ENCODE measurements at places on chromosomes 7 and 10.

DNA sequence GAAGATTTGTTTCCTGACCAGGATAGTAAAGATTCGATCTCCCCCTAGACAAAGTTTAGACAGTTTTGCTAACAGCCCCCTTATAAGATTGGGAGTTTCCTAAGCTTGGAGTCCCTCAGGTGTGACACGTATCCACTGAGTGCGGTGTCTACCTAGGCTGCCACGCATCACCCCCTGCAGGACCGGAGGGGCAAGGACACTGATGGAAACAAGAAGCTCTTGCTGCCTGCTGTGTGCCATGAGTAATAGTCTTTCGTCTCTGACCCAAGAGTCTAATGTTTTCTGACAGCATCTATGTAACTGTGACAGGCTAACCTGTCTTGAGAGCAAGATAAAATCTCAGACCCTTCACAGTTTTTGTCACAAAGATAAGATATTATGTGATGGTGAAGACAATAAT lies 173.5 kb downstream of the SEMA3E start:
- DNase-seq = no peak

- no peak for DNase-seq
Observed at GRCh38 chr7:23335136-23335535, 36.0 kb downstream of the MALSU1 start.

DNA sequence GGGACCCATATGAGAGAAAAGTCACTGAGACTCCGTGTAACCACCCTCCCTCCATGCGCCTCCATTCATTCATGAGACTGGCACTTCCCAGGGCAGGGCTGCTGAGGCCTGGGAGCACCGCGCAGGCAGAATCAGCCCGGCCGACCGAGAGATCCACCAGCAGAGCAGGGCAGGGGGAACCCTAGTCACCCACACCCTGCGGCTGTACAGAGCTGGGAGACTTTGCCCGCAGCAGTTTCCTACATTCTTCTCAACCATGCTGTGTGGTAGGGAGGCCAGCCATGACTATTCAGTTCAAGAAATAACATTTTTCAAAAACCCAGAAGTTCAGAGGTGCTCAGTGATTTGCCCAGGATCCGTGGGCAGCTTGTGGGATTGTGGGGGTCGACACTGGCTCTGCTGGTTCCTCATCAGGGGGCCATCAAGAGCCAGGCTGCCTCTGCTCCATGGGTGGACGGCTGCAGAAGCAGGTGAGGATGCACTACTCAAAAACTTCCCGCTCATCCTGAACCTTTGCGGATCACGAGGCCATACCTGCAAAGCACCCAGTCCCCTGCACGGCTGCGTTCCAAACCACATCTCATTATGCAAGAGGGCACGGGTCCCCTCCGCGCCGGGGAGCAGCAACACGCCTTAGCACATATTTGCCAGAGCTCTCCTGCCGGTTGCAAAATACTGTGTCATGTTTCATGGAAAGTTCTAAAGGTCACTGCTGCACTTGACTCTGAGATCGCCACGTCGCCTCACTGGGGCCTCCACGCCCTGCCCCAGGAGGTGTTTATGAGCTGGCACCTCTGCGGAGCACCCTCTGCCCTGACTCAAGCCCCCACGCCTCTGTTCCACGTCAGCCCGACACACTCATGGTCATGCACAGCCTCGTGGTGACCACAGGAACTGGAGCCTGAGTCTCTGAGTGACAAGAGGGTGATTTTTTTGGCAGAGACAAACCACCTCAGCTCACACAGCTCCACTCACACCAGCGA lies 132.0 kb downstream of the PRKAG2 start:
- no peak for DNase-seq

GRCh38 chr10:3421537-3422257 lies 249.1 kb upstream of the PITRM1 start:
- DNase-seq = no peak

- DNase-seq = no peak
Observed at GRCh38 chr10:1119027-1119426, 62.8 kb downstream of the WDR37 start.

- no peak for DNase-seq
Observed at GRCh38 chr10:124827474-124827873, 25.9 kb downstream of the ABRAXAS2 start.

GRCh38 chr10:130040817-130041330 lies 69.8 kb downstream of the C10orf143 start:
- no peak for DNase-seq

DNA sequence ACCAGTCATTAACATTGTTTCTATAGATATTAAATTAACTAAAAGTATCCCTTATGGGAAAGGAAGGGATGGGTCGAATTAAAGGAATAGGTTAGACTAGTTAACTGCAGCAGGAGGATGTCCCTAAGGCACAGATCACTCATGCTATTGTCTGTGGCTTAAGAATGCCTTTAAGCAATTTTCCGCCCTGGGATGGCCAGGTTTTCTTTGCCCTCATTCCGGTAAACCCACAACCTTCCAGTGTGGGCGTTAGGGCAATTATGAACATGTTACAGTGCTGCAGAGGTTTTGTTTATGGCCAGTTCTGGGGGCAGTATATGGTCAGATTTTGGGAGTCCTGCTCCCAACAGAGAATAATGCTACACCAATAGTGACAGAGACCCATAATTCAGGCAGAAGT lies 139.3 kb upstream of the CDK13 start:
- no peak for DNase-seq

GRCh38 chr10:89588671-89589070 lies 53.3 kb upstream of the SLC16A12 start:
- DNase-seq = no peak

GRCh38 chr10:127937069-127937468 lies 30.2 kb downstream of the PTPRE start:
- DNase-seq = no peak

DNA sequence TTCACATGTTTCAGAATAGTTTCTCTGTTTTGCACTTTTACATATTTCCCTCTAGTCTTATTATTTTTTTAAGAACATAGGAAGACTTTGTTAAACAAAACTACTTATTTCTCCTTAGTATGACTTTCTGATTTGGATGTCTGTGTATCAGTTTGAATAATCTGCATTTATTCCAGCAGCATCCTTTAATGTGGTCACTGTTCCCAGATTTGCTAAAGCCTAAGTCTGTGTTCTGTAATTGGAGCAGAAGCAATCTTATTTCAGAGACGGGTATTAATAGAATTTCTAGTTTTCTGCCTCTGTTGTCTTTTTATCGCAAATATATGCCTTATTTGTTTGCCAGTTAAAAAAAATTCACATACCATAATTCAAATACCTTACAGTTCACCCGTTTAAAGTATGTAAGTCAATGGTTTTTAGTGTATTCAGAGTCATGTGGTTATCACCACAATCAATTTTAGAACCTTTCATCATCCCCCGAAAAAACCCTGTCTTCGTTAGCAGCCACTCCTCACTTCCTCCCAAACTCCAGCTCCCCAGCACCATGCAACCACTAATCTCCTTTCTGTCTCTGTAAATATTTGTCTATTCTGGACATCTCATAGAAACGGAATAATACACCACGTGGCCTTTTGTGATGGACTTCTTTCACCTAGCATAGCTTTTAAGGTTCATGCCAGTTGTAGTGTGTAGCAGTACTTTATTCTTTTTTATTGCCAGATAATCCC lies 58.7 kb downstream of the INPP5F start:
- no peak for DNase-seq

GRCh38 chr10:21993360-21994001 lies 10.0 kb downstream of the DNAJC1 start:
- DNase-seq = no peak

Data from BJ (cell line).